ENCODE measurements at places on chromosomes 4 and X.

GRCh38 chr4:146371812-146372211 is 149.9 kb downstream of the SLC10A7 start:
- DNase-seq = no peak

GRCh38 chrX:37347420-37347819 is 1.7 kb upstream of the PRRG1 start:
- no peak for DNase-seq

- DNase-seq = no peak
Measured at GRCh38 chr4:85879518-85879917, 404.6 kb downstream of the ARHGAP24 start.

GRCh38 chr4:38603652-38604051 is 60.3 kb upstream of the KLF3 start:
- no peak for DNase-seq

- DNase-seq = no peak
Measured at GRCh38 chr4:71288875-71289274, 49.9 kb upstream of the SLC4A4 start.
